SW480 (cell line): ENCODE measurements at places on chromosomes 6 and 20.

DNA sequence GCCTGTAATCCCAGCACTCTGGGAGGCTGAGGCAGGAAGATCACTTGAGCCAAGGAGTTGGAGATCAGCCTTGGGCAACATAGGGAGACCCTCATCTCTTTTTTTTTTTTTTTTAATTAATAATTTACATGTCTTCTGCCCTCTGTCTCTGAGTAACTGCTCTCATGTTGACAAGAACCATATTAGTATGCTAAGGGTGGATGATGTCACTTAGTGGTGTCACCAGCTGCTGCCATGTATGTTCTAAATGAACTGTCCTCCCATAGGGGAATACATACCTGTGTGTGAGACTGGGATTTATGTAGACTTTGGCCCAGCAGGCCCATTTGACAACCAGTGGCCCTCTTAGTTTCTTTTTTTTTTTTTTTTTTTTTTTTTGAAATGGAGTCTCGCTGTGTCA lies 65.6 kb downstream of the SCAND1 start:
- DNase-seq = no peak

GRCh38 chr6:41072836-41073202 lies at the start of gene NFYA:
NFYA (plus strand) TSS chr6:41072974; CDS start chr6:41079090, 6,116 bp downstream.
- peak; percentile 96 for DNase-seq

DNA sequence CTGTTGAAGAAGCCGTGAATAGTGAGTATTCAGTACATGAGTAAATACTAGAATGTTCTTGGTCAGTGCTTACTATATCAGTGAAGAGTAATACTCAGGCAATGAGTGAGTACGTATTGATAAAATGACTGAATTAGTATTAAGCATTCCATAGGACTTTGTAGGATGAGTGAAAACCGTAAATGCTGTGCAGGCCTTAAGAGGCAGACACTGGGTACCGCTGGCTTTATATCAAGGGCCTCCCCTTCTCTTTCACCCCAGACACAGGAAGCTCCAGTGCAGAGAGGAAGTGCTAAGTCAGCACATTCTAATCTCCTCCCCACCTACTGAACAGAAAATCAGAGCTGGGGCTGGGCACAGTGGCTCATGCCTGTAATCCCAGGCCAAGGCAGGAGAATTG lies 24.2 kb downstream of the POFUT1 start:
- no peak for DNase-seq

DNA sequence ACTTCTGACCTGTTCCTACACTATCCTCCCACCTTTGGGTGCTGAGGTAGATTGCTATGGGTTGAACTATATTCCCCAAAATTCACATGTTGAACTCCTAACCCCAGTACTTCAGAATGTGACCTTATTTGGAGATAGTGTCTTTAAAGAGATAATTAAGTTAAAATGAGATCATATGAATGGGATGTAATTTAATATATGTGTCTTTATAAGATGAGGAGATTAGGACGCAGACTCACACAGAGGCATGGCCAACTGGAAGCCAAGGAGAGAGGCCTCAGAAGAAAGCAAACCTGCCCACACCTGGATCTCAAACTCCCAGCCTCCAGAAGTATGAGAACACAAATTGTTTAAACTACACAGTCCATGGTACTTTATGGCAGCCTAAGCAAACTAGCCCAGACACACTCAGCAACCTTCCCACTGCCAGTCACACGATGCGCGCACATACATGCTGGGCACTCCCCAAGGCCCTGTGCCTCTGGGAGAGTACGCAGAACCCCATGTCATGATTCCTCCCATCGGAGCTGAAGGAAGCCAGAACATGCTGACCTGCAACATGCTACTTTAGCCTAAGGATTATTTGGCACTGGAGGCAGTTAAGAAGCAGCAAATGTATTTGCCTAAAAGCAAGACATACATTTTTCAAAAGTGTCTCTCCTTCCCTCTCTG lies 8.9 kb upstream of the SLC22A1 start:
- no peak for DNase-seq

GRCh38 chr20:56504373-56505005 lies 20.1 kb upstream of the FAM209A start:
- DNase-seq = no peak

DNA sequence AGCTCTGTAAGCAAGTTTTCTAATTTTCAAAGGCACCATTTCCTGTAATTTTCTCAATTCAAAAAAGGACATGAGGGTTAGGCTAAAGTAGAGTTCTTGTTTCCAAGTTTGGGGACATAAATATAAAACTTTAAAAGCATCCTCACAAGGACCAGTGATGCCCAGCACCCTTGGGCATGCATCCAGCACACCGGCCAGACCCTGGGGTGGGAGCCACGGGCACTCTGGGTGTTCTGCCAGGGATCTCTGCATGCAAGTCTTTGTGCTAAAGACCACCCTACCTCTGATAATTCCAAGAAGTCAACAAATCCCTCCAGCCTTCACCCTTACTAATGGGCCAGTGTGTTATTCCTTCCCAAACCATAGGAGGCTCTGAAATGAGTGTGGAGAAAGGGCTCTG lies 46.5 kb downstream of the PLCG1 start:
- no peak for DNase-seq

- DNase-seq = no peak
Measured at GRCh38 chr20:46128310-46129151, 10.4 kb downstream of the CD40 start.

DNA sequence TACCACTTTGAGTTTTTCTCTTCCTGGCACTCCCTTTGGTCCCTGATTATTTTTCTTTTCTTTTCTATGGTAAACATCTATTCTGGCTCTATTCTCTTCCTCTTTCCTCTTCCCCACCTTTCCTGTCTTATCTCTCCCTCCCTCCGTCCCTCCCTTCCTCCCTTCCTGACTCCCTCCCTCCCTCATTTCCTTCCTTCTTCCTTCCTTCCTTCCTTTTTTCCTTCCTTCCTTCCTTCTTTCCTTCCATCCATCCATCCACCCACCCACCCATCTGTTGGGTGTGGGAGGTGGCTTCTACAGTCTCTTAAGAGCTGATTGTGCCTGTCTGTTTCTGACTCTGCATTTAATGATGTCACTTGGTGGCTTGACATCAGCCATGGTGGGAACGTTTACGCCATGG lies 43.5 kb upstream of the GTSF1L start:
- DNase-seq = no peak

GRCh38 chr20:10463622-10464021 lies 28.5 kb downstream of the SLX4IP start:
- no peak for DNase-seq

GRCh38 chr6:56524891-56525703 lies 117.6 kb downstream of the DST start:
- no peak for DNase-seq

- no peak for DNase-seq
Measured at GRCh38 chr20:9331707-9332435, 182.5 kb upstream of the LAMP5 start.

GRCh38 chr6:169445661-169446581 lies 192.3 kb upstream of the THBS2 start:
- DNase-seq = peak; percentile 34

DNA sequence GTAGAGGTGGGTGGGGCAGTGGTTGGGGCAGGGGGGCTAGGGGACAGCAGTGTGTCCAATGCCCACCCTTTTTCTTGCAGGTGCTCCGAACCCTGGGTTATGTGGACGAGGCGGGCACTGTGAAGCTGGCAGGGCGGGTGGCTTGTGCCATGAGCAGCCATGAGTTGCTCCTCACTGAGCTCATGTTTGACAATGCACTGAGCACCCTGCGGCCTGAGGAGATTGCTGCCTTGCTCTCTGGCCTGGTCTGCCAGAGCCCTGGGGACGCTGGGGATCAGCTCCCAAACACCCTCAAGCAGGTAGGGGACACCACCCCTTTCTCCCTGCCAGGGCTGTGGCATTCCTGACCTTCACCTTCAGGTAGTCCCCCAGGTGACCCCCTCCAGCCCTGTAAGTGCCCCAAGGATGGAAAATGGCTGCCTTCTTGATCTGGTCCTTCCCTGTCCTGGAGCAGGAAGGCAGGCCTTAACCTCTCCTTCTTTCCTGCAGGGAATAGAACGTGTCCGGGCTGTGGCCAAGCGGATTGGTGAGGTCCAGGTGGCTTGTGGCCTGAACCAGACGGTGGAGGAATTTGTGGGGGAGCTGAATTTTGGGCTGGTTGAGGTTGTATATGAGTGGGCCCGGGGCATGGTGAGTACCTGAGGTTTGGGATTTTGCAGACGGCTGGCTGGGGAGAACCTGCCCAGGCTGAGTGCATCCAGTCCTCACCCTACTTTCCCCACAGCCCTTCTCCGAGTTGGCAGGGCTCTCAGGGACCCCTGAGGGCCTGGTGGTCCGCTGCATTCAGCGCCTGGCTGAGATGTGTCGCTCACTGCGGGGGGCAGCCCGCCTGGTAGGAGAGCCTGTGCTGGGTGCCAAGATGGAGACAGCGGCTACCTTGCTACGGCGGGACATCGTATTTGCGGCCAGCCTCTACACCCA lies 2.9 kb downstream of the DXO start:
- no peak for DNase-seq
